ENCODE measurements at places on chromosomes 6 and 20.

DNA sequence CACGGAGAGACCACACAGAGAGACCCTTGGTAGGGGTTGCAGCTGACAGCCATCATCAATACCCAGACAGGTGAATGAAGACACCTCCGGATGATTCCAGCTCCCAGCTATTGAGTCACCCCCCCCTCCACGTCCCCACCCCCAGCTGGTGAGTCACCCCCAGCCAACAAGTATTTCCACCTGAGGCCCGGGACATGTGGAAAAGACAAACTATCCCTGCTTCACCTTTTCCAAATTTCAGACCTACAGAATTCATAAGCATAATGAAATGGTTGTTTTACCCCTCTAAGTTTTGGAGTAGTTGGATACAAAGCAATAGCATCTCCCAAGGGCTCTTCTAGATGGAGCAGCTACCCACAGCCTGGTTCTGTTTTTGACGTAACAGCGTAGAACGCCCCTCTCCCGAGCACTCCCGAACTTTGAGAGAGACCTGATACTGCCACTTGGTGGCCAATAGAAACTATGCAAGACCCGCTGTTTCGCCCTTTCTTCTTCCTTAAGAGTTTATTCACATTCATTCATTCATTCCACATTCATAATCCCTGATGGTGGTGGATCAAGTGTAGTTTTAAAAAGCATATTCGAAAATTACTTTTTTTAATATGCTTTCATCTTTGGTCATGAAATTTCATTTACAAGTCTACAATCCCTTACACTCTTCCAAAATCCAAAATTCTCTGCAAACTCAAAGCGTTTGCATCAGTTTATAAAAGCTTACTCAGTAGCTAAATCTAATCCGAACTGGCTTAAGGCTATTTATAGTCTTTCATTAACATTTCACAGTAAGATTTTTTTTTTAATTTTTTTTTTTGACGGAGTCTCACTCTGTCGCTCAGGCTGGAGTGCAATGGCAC lies 15.1 kb upstream of the PPP1R16B start:
- no peak for DNase-seq

DNA sequence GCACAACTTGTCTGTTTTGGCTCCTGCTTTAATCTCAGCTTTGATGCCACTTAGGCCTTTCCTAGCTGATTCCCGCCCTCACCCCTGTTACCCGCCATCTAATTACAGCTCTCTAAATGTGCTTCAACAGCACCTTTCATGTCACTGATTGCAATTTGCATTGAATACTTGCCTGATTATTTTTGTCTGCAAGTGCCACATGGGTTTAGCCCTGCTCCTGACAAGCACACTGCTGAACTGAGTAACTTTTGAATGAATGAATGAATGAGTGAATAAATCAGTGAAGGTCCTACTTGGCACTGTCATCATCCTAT lies 591 bp upstream of the DCBLD1 start:
- no peak for DNase-seq

DNA sequence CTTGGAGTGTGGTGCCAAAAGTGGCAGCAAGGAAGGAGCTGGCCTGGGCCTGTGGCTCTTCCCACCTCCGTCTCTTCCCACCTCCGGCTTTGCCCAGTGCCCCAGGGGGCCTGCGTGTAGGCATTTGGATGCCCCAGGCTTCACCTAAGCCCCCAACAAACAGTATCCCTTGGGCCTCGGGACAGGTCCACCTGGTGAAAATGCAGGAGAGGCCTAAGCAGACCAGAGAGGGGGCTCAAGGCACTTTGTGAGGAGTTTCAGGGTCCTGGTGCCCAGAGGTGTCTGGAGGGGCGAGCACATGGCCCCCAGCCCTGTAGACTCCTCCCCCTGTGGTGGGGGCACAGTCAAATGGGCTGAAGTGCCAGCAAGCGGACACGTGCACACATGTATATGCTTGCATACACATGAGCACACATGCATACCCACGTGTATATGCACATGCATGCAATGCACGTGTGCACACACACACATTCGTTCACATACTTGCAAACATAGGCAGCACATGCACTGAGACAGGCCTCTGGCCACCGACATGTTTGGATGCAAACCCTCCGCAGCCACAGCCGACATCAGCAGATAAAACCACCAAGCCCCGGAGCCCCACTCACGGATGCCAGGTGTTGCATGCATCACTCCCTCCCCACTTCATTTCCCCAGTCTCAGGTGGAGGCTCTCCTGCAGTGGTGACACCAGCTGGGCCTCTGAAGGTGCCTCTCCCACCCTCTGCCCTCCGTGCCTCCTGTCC lies 124.5 kb downstream of the TAF4 start:
- no peak for DNase-seq

- DNase-seq, result no peak
Measured at GRCh38 chr6:134593887-134594286, 276.0 kb upstream of the SGK1 start.

DNA sequence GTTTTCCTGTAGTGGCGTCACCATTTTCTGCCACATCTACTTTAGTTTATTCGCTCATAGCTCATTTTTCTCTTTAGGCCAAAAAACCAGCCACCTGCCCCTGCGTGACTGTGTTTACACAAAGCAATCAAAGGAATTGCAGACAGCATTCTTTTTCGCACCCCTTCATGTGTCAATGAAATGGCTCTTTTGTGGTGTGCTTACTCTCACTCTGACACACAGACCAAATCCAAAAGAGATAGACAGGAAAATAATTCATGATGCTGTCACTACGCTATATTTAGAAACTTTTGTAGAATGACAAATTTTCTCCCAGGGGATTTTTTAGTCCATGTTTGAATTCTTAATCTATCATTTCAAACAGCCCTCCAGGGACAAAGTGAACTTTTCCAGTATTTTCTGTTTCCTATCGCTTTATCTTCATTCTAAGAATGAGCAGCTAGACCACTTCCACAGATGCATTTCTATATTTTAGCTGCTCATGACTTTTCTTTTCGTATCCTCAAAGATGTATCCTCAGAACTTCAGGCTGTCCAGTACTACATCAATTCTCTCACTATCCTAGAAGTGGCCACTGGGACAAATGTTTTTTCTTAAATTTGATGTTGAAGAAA lies 37.9 kb upstream of the KHDRBS2 start:
- DNase-seq, result no peak

GRCh38 chr6:33668914-33669313 lies 42.6 kb downstream of the UQCC2 start:
- DNase-seq, result no peak

- DNase-seq, result no peak
Measured at GRCh38 chr20:57605878-57606277, 14.3 kb downstream of the ZBP1 start.

DNA sequence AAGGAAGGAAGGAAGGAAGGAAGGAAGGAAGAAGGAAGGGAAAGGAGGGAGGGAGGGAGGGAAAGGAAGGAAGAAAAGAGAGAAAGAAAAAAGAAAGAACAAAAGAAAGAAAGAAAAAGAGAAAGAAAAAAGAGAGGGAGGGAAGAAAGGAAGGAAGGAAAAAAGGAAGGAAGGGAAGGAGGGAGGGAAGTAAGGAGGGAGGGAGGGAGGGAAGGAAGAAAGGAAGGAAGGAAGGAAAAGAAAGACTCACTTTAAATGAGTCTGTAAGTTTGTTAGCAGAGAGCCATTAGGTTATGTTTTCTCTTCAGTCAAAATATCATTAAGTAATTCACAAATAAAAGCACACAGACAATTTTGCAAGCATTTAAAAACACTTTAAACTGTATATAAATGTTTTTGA lies 44.0 kb upstream of the SASH1 start:
- DNase-seq, result no peak

DNA sequence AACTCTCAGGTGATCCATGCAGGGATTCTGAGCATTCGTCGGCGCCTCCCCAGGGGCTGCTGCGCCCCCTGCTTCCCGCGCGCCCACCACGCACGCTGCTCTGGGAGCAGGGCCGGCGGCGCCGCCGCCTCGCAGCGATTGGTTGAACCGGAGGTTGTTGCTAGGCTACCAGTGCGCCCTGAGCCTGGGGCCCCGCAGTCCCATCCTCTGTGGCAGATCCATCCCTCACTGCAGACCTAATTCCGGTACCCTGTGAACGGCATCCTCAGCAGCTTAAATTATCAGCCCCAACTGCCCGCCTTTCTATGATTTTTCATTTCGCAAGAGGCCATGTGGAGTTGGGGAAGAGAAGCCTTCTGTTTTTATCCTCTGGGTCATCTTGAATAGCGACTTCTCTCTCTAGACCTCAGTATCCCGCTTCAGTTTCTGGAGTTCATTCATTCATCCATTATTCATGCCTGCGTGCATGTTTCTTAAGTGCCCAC lies 15.4 kb downstream of the PNPLA1 start:
- DNase-seq, result no peak

DNA sequence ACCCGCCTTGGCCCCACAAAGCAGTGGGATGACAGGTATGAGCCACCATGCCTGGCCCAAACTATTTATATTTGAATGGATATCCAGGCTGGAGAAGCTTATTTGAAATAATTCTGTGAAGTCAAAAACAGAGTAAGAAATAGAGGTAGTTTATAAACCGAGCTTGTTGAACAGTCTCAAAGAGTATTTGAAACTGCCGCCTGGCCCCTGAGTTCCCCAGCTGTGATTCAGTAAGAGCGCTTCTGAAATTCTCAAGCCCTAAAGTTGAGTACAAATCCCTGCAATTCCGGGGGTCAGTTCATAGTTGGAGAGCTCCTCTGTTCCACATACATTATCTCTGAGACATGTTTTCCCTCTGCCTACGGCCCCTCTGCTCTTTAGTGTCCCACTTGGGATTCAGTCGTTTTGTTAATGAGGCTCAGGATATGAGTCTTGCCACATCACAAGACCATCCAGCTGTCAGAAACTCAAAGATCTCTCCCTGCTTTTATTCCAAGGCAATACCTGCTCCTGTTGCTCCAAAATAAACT lies 127.8 kb downstream of the SOD2 start:
- DNase-seq, result no peak

DNA sequence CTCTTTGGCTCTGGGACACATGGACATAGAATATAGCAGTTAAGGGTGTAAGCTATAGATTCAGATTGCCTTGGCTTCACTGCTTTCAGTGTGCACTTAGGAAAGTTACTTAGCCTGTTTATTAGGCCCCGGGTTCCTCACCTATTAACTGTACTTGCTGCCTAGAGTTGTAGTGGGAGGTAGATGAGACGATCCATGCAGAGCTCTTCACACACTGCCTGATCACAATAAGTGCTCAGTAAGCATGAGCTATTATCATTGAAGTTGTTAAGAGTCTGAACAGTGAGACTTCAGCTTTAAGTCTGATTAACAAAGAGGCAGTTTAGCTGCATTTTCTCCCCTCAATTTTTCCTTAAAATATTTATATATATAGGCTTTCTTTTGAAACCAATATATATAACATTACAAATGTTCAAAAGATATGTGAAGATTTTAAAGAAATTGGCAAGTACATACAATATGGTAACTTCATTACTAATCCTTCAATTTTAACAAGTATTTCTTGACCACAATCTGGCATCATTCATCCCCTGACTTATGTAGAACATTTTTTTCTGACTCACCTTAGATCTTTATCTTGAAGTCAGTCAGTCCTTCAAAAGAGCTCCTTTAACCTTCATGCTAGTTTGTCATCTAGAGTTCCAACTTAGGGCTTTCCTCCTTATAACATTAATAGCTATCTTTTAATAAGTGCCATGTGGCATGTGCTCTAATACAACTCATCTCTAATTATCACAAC lies 20.5 kb upstream of the SUPT3H start:
- no peak for DNase-seq

- no peak for DNase-seq
Measured at GRCh38 chr6:17469006-17469832, 75.8 kb downstream of the CAP2 start.

- peak; percentile 40 for DNase-seq
Measured at GRCh38 chr20:51624157-51624731, 81.7 kb upstream of the NFATC2 start.

DNA sequence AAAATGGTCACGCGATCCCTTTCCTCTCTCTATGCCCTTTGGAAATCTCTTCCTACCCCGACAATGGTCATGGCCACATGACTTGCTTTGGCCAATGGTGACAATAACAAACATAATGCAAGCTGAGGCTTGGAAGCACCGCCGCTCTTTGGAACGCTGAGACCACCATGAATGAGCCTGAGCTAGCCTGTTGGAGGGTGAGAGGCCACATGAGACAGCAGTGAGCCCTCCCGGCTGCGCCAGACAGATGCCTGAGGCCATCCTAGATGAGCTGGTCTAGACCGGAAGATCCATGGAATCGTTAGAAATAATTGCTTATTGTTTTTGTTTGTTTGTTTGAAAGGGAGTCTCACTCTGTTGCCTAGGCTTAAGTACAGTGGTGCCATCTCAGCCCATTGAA lies 64.2 kb downstream of the STK35 start:
- DNase-seq, result no peak

DNA sequence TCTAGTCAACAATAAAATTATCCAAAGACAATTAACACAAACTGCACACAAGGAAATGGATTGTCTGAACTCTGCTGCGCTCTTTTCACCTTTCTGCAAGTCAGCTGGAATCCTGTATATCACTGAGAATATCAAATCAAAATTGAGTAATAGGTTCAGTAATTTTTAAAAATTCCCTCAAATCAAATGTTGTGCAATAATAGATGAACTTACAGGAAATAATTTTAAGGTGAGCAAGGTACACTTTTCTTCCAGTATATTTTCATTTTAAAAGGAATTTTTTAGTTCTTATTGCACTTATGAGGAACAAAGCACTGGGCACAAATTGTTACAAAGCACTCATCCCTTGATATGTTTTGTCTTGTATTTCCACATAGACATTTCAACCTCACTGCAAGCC lies 1.2 kb downstream of the SAYSD1 start:
- DNase-seq, result no peak

DNA sequence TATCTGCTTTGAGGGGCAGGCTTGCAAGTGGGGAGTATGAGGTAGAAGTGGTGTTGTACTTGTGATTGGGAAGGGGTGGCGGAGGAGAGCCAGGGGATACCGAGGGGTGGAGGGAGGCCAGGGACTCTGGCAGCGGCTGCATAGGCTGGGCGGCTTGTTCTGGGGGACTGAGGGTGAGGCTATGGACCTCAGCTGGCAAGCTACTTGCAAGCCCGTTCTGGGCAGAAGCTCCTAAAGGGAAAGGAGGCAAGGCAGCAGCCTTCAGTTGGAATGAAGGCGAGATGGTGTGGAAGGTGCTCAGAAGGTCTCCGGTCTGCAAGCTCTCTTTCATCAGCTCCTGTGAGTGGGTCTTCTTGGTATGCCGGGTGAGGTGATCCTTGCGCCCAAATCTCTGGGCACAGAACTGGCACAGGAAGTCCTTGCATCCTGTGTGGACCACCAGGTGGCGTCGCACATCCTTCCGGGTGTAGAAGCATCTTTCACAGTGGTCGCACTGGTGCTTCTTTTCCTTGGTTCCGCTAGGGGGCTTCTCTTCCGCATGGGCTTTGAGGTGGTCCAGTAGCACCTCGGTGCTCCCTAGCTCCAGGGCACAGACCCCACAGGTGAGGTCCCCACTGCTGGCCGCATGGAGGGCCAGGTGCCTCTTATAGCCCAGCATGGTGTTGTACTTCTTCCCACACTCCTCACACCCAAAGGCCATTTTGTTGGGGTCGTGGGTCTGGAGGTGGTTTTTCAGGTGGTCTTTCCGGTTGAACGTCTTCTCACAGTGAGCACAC lies 66.0 kb downstream of the PLAGL1 start:
- peak; percentile 85 for DNase-seq

- DNase-seq, result no peak
Measured at GRCh38 chr6:37477656-37478435, 21.8 kb downstream of the CCDC167 start.

Data from Jurkat, Clone E6-1 (cell line).